ENCODE measurements at places on chromosomes 2 and 18.

GRCh38 chr2:74902281-74902860 lies 56.1 kb upstream of the POLE4 start:
- DNase-seq: peak; percentile 4

DNA sequence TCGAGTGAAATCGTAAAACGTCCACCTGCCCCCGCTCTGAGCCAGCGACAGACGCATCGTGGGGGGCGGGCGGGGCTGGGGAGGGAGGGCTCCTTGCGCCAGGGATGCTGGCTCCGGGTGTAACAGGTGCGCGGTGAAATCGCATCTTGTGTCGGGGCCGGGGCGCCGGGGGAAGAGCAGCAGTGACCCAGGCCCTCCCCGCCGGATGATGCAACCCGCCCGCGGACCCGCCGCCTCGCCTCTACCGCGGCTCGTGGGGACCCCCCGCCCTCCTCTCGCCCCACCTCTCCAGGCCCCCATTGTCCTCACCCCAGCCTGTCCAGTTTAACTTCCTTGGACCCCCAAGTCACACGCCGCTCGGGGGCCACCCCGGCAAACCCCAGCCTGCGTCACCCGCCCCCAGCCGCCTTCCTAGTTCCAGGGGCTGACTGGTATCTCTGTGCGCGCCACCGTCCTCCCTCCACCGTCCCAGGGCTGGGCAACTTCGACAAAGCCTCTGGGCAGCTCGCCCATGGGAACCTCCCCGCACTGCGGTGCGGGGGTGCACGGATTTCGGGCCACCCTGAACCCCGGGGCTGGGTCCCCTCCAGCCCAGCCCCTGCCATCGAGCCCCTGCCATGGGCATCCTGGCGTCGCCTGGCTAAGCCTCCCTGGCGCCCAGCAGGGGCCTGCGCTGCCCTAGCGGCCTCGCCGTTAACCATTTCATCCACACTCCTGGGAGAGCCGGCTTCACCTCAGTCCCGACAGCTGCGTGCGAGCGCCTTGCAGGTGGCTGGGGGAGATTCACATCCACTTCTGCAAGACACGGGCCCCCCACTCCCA lies 799 bp upstream of the KIF1A start:
- no peak for DNase-seq

DNA sequence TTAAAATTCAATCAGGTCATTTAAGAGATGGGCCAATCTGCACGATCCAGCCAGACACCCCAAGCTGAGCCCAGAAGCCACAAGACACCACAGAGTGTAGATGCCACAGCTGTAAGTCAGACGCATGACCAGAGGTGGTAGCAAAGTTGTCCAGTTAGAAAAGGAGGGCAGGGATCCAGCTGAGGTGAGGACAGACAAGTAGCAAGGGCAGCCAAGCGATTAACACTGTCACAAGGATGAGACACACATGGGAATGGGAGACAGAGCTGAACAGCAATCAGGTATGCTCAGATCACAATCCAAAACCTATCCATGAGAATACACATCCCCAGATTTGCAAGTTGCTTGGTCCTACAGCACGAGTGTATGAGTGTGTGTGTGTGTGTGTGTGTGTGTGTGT lies 143.4 kb upstream of the STK17B start:
- no peak for DNase-seq

DNA sequence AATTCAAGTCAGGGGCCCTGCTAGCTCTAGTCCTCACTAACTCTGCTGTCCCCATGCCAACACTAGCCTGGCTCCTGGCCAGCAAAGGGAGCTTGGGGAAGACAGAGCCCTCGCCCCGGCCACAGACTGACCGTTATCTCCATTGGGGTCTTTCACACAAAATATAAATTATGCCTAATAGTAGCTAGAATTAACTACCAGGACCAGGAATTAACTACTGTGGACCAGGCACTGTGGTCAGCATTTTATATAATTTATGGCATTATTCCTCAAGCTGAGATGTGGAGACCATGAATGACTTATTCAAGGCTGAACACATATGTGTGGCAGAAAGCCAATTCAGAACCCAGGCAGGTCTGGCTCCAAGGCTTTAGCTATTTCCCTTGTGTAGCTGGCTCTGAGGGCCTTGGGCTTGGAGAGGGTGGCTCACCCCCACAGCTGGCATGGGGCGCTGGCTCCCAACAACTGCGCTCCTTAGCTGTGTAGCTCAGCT lies 49.2 kb downstream of the CELF4 start:
- DNase-seq: no peak

GRCh38 chr2:158999458-158999857 lies 31.0 kb downstream of the TANC1 start:
- DNase-seq: no peak

- no peak for DNase-seq
Measured at GRCh38 chr18:58536534-58537271, 92.2 kb downstream of the ALPK2 start.

DNA sequence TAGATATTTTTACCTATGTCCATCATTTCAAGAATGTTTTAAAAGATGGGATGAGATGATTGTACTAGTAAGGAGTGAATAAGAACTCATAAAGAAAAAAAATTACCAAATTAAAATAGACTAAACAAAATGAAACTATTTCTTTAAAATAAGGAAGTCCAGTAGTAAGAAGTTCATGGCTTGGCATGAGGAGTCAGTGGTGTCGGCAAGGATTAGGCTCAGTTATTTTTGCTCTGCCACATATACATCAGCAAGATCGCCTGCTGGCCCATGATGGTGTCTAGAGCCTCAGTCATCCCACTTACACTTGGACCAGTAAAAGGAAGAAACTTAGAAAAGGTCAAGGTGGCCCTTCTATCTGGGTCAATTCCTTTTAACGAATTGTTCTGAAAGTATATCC lies 300.9 kb upstream of the SLC8A1 start:
- DNase-seq: no peak

DNA sequence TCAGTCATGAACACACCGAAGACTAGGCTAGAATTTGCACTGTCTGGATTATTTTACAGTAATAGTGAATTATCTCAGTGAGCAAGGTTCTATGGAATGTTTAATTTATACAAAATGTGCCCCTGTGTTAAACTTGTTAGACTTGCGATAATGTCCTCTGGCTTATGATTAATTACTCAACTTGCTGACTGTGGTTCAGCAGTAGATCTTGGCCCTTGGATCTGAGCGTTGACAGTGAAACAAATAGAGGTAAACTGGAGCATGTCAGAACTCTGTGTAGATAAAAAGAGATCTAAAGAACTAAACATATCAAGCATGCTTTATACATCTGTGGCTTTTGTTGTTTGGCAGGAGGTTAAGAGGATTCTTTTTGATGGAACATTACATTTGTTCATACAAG lies 407.6 kb downstream of the DSEL start:
- DNase-seq: no peak
